ENCODE measurements at places on chromosomes 5 and 9.

- peak; percentile 53 for DNase-seq
Observed at GRCh38 chr5:116137544-116138378, 52.9 kb downstream of the COMMD10 start.

- peak; percentile 90 for DNase-seq
Observed at GRCh38 chr5:42889311-42889933, 77.7 kb upstream of the SELENOP start.

DNA sequence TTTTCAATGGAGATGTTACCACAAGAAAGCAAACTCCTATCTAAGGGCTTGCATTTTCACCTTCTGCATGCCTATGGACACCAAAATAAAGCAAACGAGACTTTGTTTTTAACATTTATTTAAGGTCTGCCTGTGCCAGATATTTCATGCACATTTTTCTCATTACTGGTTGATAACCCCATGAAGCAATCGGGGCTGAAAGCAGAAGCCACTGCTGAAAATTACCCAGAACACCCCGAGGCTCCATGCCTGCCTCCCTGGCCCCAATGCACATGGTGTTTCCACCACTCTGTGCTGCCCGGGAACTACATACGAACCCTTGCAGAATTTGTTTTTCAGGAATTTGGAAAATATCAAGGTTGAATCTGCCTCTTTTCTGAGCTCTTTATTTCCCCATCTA lies 240.1 kb downstream of the NR2F1-AS1 start:
- DNase-seq: no peak

- DNase-seq: no peak
Observed at GRCh38 chr9:87771316-87772006, 45.5 kb downstream of the CTSL start.

GRCh38 chr5:79697222-79698170 lies 7.9 kb downstream of the CMYA5 start:
- no peak for DNase-seq

GRCh38 chr5:17252543-17252942 lies 35.1 kb downstream of the BASP1 start:
- DNase-seq: no peak

DNA sequence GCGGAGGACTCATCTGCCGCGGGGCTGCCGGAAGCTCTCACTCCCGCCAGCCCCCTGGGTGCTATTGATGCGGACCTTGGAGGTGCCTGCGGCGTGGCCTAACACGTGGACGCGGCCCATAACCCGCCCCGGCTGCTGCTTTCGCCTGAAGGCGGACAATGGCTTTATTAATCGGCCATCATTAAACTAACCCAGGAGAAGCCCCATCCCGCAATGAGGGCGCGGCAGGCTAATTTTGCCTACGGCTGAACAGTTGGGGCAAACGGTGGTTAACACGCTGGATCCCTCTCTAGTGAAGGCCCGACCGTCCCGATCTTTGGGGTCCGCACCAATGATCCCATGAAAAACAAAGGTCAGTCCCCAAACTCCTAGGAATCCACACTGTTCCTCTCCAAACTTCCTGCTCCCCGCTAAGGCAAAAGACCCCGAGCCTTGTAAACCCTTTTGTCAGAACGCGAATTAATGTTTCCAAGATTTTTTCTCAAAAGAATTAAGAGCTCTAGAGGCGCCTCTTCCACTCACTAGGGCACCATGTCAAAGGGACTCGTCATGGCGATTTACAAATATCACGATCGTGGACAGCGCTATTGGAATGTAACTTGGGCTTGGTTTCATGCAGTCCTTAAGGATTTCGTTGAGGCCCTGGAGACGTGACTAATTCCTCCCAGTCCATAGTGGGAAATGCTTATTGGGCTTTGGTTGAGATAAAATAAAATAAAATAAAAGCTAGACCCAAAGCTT lies 193.1 kb downstream of the MEF2C start:
- DNase-seq: no peak

DNA sequence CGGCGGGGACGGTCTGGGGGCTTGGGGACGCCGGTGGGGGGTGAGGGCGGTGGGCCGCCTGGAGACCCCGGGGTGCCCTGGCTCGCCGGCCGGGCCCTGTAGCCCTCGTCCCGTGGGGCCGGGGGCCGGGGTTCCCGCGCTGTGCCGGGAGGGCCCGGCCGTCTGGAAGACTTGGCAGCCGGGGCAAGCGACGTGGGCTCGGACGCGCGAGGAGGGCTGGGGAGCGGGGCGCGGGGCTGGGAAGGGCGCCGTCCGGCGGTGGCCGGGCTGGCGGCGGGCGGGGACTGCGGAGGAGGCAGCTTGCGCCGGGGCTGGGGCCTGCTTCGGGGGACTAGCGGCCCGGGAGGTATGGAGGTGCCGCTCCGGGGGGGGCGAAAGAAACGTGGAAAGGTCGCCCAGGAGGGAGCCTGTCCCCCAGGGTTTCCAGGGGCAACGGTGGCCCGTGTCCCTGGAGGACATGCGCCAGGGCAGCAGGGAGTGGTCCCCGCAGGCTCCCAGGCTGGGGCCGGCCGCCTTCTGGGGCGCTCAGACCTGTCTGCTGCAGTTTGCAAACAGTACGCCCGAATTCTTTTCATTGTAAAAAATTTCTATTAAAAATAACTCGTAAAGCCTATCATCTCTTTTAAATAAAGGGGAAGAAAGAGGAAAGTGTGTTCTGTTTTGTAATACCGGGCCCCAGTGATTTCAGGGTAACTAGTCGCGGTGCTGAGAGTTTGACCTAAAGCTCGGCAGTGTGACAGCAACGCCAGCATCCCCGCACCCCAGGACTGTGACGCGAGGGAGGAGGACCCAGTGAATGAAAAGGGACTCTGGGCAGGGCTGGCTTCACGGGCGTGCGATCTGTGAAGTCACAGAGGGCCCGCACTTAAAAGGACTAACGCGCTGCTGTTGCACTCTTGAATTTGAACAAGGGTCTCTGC lies 752 bp upstream of the ANKH start:
- peak; percentile 61 for DNase-seq

- DNase-seq: no peak
Observed at GRCh38 chr9:136363949-136364748, 605 bp upstream of the DNLZ start.

DNA sequence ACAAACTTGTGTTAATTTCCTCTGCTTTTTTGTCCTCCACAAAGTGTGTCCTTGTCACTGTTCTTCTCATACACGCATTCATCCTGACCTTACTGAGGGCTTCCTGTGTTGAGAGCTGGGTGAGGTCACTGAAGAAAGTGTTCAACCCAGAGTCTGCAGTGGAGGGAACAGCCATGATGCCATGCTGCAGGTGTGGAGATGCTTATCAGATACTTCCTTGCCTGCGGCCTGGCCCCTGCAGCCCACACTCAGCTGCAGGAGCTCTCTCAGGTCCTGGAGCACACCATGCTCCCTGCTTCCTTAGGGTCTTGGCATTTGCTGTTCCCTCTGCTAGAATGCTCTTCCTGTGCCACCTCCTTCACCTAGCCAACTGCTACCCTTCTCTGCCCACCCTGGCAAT lies 108.1 kb upstream of the SPRY4 start:
- no peak for DNase-seq

DNA sequence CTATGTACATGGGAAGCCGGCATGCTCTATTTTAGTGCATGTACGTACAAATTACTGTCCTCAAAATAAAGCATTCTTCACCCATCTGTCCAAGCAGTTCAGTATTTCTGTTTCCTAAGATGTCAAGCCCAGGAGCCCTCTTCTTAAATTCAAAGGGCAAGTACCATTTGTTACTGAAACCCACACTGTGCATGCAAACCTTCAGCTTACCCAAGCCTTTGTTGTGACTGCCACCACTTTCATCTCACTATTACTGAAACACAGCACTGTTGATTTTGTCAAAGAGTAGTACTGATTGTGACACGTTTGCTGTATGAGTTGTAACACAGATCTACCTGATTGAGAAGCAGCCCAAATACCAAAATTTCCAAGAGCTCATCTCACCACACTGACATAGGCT lies 390.4 kb upstream of the IZUMO3 start:
- no peak for DNase-seq

DNA sequence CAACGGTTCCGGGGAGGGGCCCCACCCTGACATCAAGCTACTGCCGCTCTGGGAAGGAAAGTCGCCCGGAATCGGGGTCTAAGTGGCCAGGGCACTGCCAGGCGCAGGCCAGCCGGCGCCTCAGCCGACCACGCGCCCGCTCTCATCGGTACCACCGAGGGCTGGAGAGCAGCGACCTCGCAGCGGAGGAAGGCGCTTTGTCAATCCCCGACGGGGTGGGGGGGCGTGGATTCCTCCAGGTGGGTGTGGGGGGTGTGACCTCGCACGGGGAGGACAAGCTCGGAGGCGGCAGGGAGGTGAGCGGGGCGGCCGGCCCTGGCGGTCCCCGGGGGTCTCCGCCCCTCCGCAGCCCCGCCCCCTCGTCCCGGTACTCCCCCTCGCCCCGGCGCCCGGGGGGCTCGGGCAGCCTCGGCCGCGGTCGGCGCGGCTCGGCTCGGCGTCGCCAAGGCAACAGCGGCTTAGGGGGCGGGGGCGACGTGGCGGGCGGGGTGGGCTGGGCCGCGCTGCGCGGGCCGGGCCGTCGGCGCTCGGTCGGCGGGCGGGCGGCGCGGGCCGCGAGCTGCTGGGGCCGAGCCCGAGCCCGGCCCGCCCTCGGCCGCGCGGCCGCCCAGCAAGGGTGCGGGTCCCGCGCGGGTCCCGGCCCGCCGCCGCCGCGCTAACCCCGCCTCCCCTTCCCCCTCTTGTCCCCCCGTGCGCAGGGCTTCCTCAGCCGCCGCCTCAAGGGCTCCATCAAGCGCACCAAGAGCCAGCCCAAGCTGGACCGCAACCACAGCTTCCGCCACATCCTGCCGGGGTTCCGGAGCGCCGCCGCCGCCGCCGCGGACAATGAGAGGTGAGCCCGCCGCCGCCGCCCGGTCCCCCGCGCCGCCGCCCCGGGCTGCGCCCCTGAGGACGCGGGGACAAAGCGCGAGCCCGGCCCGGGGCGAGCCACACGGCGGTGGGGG lies 47.5 kb downstream of the DAB2IP start:
- DNase-seq: peak; percentile 48

GRCh38 chr9:14180960-14181537 lies 132.9 kb downstream of the NFIB start:
- no peak for DNase-seq

Measured in NCI-H774 (cell line).